ENCODE measurements at places on chromosomes 2 and 18. TPM values are rescaled to one million over a fixed set of nuclear protein-coding genes. Genes with fewer than 3 reads are reported as not detected.

DNA sequence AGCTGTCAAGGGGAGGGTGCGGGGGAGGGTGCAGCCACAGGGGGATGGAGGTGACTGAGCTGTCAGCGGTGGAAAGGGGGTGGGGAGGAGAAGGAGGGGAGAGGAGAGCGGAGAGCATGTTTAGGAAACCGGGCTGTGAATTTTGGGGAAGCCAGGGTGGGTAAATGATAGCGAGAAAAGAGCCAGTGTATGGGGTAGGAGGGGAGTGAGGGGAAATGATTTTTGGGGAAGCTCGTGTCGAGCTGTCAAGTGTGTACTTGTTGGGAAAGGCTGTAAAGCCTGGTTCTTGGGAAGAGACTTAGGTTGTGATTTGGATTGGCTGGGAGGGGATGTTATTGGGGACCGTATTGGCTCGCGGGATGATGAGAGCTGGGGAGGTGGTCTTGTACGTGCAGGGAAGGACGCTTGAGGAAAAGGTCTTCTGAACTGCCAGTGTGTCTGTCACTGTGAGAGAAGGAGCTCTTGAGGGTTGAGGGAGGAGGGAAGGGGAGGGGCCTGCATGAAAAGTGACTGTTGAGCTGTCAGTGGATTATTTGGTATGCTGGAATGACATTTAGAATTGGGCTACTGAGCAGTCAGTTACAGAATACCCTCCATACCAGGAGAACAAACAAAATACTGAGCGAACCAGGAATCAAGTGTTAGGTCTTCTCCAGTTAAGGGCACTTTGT is 1.0 kb downstream of the UBR3 start:
- peak overlapping the region; percentile 94 for H3K4me3 ChIP-seq
- peak overlapping the region; percentile 73 for H3K27ac ChIP-seq
- H3K27me3 ChIP-seq: no peaks in the 10 kb centered on the region
- DNase-seq: peak; percentile 70

DNA sequence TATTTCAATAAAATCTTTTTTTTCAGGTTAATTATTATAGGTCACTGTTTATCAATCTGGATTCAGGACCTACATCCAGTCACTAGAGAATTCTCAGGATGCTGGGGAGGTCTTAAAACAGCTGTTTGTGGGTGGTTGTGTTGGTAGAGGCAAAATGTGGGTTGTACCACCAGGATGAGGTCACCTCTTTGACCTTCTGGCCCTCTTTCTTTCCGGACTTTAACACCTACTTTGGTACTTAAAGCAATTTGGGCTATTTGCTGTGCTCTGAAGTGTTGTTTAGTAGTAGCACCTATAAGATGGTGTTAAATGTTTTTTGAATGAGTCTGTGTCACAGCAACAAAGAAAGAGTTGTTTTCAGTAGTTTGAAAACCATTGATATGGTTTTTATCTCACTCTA is 14.6 kb downstream of the EML4 start:
- no peak for DNase-seq
- no peaks in the 10 kb centered on the region for H3K27me3 ChIP-seq
- peaks cover 5% of the 10 kb centered on the region for H3K4me1 ChIP-seq
- H3K4me3 ChIP-seq: no peak overlapping the region
- H3K36me3 ChIP-seq: no peaks in the 10 kb centered on the region
- no peak overlapping the region for H3K27ac ChIP-seq

- no peak overlapping the region for H3K27ac ChIP-seq
- peaks cover 26% of the 10 kb centered on the region for H3K4me1 ChIP-seq
- H3K36me3 ChIP-seq: peaks cover 8% of the 10 kb centered on the region
- no peak overlapping the region for H3K4me3 ChIP-seq
These were observed 43.5 kb downstream of the ATP8B1 start for GRCh38 chr18:57759650-57760049.

GRCh38 chr18:73959352-73959751 is 188.3 kb downstream of the FBXO15 start:
- no peaks in the 10 kb centered on the region for H3K36me3 ChIP-seq
- H3K27me3 ChIP-seq: no peaks in the 10 kb centered on the region
- H3K27ac ChIP-seq: no peak overlapping the region
- no peaks in the 10 kb centered on the region for H3K4me1 ChIP-seq
- DNase-seq: no peak
- H3K4me3 ChIP-seq: no peak overlapping the region

- DNase-seq: no peak
- H3K4me1 ChIP-seq: no peaks in the 10 kb centered on the region
- H3K36me3 ChIP-seq: no peaks in the 10 kb centered on the region
- no peak overlapping the region for H3K4me3 ChIP-seq
These were observed 106.8 kb downstream of the CYP26B1 start for GRCh38 chr2:72040629-72041571.

DNA sequence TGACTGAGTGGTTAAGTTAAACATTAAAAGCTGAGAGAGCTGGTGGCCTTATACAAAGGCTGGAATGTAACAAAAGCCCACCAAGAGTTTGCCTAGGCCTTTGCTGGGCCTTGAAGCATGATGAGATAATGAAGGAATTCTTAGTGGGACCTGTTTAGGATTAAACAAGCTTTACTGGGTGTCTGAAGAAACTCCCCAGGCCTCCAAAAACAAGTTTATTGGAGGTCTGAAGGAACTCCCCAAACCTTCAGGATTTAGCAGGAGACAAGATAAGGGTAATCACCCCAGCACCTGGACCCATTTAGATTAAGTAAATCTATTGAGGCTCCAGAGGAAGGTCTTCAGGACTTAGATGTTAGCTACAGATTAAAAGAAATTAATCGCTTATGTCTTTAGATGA is 18.7 kb downstream of the PCARE start:
- no peaks in the 10 kb centered on the region for H3K4me1 ChIP-seq
- H3K36me3 ChIP-seq: no peaks in the 10 kb centered on the region

DNA sequence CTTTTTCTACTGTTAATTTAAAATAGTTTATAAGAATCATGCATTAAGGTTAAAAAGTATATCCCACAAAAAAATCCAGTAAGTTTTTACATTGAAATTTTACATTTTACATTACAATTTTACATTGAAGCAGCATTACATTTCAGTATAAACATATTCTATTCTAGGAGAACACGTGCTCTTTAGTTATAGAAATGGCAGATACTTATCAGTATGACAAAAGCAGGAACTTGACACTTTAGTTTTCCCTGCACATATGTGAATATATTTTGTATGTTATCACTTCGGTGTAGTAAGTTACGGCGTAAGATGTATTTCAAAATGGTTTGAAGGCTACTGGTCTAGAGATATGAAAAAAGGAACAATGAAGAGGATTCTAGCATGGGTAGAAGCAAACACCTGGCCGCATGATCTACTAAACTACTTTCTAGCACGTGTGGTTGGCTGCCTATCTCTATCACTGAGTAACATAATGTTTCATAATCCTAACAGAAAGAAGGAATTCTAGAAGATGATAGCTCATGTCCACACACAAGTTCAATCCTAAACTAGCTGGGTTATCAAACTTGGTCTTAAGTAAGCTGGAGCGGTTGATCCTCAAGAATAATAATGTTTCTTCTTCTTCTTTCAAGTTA is 5.4 kb downstream of the IMMT start:
- no peaks in the 10 kb centered on the region for H3K27me3 ChIP-seq
- H3K4me3 ChIP-seq: no peak overlapping the region
- DNase-seq: no peak
- H3K36me3 ChIP-seq: peaks cover 3% of the 10 kb centered on the region
- H3K27ac ChIP-seq: no peak overlapping the region
- H3K4me1 ChIP-seq: peaks cover 34% of the 10 kb centered on the region

DNA sequence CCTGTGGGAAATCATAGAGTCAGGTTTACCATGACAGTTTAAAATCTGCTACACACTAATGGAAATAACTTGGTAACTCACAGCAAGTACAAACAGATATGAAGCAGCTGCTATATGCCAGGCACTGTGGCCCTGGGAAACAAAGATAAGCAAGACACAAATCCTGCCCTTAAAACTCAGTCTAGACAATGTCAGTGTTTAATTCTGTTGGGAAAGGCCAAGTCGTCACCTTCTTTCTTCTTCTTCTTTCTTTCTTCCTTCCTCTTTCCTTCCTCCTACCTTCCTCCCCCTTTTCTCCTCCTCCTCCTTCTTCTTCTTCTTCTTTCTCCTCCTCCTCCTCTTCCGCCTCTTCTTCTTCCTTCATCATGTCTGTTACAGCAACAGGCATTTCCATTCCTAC is 26.8 kb downstream of the PLEK start:
- H3K27ac ChIP-seq: no peak overlapping the region
- H3K4me3 ChIP-seq: no peak overlapping the region
- no peak for DNase-seq
- no peaks in the 10 kb centered on the region for H3K36me3 ChIP-seq

- DNase-seq: no peak
- H3K27ac ChIP-seq: no peak overlapping the region
- no peaks in the 10 kb centered on the region for H3K27me3 ChIP-seq
- no peaks in the 10 kb centered on the region for H3K36me3 ChIP-seq
These were observed 144.2 kb upstream of the PKDCC start for GRCh38 chr2:41903474-41904135.

GRCh38 chr18:74579496-74580065 is 18.1 kb upstream of the ZNF407 start:
- H3K27me3 ChIP-seq: peaks cover 46% of the 10 kb centered on the region
- no peaks in the 10 kb centered on the region for H3K36me3 ChIP-seq
- H3K4me3 ChIP-seq: no peak overlapping the region

DNA sequence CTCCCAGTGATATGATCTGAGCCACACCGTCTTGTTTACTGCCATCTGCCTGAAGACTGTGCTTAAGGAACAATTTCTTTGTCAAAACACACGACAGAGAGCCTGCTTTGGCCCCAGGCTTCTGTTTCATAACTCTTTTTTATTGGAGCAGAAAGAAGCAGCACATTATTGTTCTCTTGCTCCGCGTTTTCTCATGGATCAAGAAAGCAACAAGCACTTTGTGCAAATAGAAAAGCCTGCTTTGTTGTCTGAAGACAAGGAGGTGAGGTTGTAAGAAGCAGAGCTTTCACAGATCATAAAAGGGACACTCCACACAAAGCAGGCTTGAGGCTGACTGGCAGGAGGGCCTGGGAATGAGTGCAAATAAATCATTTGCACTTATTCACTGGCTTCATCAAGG is 118.3 kb upstream of the FAM136A start:
- DNase-seq: no peak
- no peaks in the 10 kb centered on the region for H3K4me1 ChIP-seq
- no peaks in the 10 kb centered on the region for H3K36me3 ChIP-seq
- H3K27ac ChIP-seq: no peak overlapping the region

DNA sequence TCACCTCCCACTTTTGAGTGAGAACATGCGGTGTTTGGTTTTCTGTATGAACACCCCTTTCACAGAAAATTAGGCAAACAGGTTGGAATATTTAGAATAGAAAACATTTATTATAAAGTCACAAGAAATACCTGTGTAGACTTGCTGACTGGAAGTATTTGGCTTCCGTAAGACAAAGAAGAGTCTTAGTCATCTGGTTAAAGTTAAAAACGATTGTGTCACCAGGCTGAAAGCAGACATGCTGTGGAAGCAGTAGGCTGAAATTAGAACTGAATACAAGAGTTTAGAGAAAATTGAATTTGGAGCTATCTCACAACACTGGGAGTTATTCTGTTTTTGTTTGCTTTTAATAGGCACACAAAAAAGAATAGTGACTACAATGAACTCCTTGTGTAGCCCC is 16.2 kb upstream of the CLASP1 start:
- H3K4me3 ChIP-seq: no peak overlapping the region
- H3K27ac ChIP-seq: no peak overlapping the region
- H3K36me3 ChIP-seq: no peaks in the 10 kb centered on the region
- H3K27me3 ChIP-seq: no peaks in the 10 kb centered on the region
- H3K4me1 ChIP-seq: no peaks in the 10 kb centered on the region
- no peak for DNase-seq

DNA sequence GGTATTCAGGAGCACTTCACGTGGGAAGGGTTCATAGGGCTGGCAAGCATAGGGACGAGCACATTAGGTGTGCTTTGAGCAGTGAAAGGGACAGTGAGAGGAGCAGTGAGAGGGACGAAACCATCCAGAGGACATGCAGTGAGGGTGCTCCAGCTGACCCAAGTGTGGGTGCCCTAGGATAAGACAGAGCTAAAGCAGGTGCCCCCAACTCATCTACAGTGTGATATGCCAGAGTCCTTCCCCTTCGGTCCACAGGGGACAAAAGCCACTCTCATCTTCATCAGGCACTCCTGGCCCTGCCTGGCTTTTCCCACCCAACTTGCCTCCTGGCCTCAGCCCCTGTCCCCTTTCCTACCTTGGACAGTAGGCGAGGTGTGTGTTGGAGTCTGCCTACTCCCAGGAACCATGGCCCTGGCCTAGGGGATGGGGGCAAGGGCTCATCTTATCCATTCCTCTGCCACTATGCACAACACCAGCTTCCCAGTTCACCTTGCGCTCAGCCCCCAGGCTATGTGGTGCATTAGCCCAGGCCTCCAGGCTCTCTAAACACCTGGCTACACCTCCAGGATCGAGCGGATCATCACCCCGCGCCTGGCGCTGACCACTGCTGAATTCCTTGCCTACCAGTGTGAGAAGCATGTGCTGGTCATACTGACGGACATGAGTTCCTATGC is 16.1 kb upstream of the ANKRD53 start:
- H3K27ac ChIP-seq: no peak overlapping the region
- H3K4me1 ChIP-seq: no peaks in the 10 kb centered on the region
- no peaks in the 10 kb centered on the region for H3K27me3 ChIP-seq
- no peak for DNase-seq
- H3K4me3 ChIP-seq: no peak overlapping the region

DNA sequence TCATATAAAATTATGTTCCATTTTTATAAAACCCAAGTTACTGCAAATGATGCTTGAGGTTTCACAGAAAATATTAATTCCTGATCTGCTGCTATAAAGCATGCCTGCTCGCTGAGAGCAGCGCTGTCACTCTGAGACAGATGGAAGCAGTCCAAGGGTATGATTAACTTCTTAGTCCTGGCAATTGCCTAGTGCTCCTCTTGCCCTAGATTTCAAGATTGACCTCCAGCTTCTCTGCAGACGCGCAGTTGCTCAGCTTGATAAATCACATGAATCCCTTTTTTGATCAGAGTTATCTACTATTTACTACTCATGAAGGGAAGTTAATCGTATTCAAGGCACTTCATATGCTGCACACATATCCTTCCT is 154.6 kb upstream of the REV1 start:
- DNase-seq: no peak
- no peak overlapping the region for H3K27ac ChIP-seq
- H3K4me3 ChIP-seq: no peak overlapping the region
- H3K27me3 ChIP-seq: peaks cover 15% of the 10 kb centered on the region

The ALPG gene
- total RNA-seq: not detected

The NOTO gene
- total RNA-seq: 0.11 TPM

The B3GNT7 gene
- total RNA-seq: 0.09 TPM

The SPC25 gene
- total RNA-seq: 64.3 TPM

The TRIM43B gene
- total RNA-seq: not detected

The DSC3 gene
- total RNA-seq: not detected

The UNC50 gene
- 32.5 TPM for total RNA-seq

The UGT1A5 gene
- total RNA-seq: not detected

Measured in A673 (cell line).